Vagina (tissue), 2 donors: ENCODE measurements at places on chromosomes 7 and 10.

- no peaks in the 10 kb centered on the region for H3K27me3 ChIP-seq
- peaks cover 32% of the 10 kb centered on the region for H3K4me1 ChIP-seq
- no peak overlapping the region for H3K4me3 ChIP-seq
- no peak for DNase-seq
- no peaks in the 10 kb centered on the region for H3K36me3 ChIP-seq
These were observed 21.3 kb downstream of the CHST15 start for GRCh38 chr10:124072106-124072505.

DNA sequence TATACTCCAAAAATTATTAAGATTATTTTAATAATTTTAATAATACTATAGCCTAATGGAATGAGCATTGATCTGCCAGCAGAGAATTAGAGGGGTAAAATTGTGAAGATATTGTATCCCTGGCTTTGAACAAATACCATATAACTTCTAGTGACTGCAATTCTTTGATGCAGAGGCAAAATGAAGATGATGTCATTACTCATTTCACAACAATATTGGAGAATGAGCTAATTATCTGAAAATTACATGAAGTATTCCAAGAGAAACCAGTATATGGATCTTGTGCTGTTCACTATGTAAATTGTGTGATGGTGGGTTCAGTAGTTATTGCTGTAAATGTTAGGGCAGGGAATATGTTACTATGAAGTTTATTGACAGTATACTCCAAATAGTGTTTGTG is 80.2 kb downstream of the CFTR start:
- H3K4me1 ChIP-seq, result no peaks in the 10 kb centered on the region
- no peak overlapping the region for H3K4me3 ChIP-seq
- no peaks in the 10 kb centered on the region for H3K36me3 ChIP-seq
- H3K27me3 ChIP-seq, result no peaks in the 10 kb centered on the region
- no peak overlapping the region for H3K27ac ChIP-seq

DNA sequence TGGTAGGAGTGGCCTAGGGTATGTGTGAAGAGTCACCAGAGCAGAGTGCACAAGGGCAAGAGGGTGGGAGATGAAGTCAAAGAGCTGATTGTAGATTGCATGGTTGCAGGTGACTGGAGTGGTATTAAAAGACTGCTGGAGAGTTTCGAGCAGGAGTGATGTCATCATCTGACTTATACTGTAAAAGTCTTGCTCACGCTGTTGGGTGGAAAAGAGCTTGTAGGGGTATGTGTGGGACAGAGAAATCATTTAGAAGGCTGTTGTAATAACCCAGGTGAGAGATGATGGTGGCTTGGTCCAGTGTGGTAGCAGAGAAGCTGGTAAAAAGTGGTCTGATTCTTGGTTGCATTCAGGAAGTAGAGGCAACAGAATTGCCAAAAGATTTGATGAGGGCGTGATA is 184.1 kb downstream of the ABCA13 start:
- H3K27ac ChIP-seq, result no peak overlapping the region
- no peaks in the 10 kb centered on the region for H3K4me1 ChIP-seq
- no peak overlapping the region for H3K4me3 ChIP-seq
- H3K27me3 ChIP-seq, result no peaks in the 10 kb centered on the region
- H3K36me3 ChIP-seq, result no peaks in the 10 kb centered on the region

GRCh38 chr7:107999779-108000560 is 3.0 kb downstream of the LAMB1 start:
- no peaks in the 10 kb centered on the region for H3K27me3 ChIP-seq
- H3K4me3 ChIP-seq, result no peak overlapping the region
- no peaks in the 10 kb centered on the region for H3K36me3 ChIP-seq
- no peak for DNase-seq

DNA sequence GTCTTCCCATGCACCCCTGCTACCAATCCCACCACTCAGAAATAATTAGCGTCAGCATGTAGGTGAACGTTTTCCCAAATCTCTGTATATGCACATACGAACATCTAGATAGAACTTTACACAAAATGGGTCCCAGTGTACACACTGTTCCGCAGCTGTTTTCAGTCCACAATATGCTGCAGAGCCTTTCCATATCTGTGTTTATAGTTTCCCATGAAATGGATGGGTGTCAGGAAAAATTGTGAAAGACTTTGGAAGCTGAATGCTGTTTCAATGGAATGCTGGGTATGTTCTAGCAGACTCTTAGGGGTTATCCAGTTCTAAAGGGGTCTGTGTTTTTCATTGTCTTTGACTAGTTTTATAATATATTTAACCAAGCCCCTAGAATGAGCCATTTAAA is 13.8 kb downstream of the GRK5 start:
- DNase-seq, result no peak
- H3K27me3 ChIP-seq, result no peaks in the 10 kb centered on the region
- H3K36me3 ChIP-seq, result no peaks in the 10 kb centered on the region
- H3K27ac ChIP-seq, result peak overlapping the region; percentile 68
- peaks cover 68% of the 10 kb centered on the region for H3K4me1 ChIP-seq

GRCh38 chr7:909358-910329 is 33.3 kb downstream of the GET4 start:
- H3K4me1 ChIP-seq, result peaks cover 17% of the 10 kb centered on the region
- no peaks in the 10 kb centered on the region for H3K36me3 ChIP-seq
- no peak overlapping the region for H3K4me3 ChIP-seq
- no peak for DNase-seq

DNA sequence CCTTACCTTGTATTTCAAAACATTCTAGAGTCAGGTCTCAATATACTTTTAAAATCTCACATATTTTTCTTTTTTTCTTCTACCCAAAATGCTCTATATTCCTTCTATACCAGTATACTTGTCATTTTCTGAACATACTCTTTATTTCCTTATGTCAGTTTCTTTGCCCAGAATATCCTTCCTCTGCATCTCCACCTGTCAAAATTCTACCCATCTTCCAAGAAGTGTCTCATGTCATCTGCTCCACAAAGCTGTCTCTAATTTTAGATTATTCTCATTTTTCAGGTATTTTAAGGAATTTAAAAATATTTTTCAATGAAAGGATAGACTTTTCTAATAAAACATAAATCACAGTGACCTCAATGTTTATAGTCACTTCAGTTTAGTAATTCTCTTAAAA is 328.0 kb upstream of the SMIM30 start:
- H3K4me3 ChIP-seq, result no peak overlapping the region
- DNase-seq, result no peak
- H3K4me1 ChIP-seq, result no peaks in the 10 kb centered on the region
- H3K36me3 ChIP-seq, result no peaks in the 10 kb centered on the region
- H3K27ac ChIP-seq, result no peak overlapping the region

GRCh38 chr7:151278949-151279348 is 30.5 kb upstream of the SMARCD3 start:
- H3K27ac ChIP-seq, result no peak overlapping the region
- H3K36me3 ChIP-seq, result no peaks in the 10 kb centered on the region
- H3K27me3 ChIP-seq, result no peaks in the 10 kb centered on the region
- no peak for DNase-seq
- peaks cover 25% of the 10 kb centered on the region for H3K4me1 ChIP-seq

GRCh38 chr7:44489955-44490350 is 505 bp downstream of the NUDCD3 start:
- peaks cover 48% of the 10 kb centered on the region for H3K4me1 ChIP-seq
- peak overlapping the region; percentile 96 for H3K4me3 ChIP-seq
- H3K36me3 ChIP-seq, result peaks cover 4% of the 10 kb centered on the region
- no peak for DNase-seq
- H3K27me3 ChIP-seq, result no peaks in the 10 kb centered on the region
